ENCODE measurements at places on chromosomes 16 and 17.

DNA sequence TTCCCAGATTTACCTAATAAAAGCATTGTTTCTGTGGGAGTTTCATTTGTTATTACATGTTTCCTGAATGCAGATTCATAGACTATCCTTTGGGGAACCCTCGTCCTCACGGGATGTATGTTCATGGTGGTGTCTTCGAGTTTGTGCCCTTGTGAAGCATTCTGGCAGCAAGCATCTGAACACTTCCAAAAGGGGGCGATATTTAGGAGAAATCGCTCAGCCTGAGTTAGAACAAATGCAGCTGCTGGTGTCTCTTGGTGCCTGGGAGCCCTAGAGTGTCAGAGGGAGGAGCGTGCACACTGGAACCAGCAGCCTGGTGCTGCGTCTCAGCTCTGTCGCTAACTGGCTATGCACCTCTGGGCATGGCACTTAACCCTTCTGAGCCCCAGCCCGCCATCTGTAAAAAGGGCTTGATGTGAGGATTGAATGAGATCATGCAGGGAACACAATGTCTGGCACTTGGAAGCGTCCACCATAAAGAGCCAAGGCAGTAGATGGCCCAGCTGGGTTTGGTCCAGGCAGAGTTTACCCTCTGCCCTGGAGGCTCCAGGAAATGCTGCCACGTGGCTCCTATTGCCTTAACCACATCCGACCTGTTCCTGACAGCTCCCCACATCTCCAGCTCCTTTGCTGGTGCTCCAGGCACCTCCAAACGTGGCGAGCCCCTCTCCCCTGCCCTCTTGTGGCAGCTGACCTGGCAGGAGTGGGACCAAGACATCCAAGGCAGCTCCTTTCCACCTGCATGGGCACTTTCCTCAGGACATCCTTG, 25.0 kb upstream of the C16orf78 start:
- no peak for DNase-seq

- DNase-seq, result no peak
Measured at GRCh38 chr16:48091117-48091516, 64.7 kb downstream of the ABCC12 start.

DNA sequence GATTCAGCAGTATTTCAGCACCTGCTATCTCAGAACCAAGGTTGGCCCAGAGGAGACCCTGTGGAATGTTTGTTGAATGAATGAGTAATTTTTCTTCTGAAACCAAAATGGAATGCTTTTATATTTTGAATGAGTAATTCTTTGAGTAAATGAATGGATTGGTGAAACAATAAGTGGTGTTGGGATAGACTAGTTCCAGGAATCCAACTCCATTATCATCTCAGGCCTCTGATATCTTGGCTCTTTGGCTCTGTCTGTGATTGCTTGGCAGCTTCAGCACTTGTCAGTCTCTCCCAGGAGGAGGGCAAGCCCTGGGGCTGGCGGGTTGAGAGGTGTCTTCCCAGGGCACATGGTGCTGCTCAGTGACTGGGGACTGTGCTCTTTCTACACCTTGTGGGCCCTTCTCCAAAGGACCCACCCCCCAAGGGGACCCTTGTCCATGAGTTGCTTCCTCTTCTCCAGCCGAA, 284.4 kb upstream of the FOXF1 start:
- DNase-seq, result no peak

DNA sequence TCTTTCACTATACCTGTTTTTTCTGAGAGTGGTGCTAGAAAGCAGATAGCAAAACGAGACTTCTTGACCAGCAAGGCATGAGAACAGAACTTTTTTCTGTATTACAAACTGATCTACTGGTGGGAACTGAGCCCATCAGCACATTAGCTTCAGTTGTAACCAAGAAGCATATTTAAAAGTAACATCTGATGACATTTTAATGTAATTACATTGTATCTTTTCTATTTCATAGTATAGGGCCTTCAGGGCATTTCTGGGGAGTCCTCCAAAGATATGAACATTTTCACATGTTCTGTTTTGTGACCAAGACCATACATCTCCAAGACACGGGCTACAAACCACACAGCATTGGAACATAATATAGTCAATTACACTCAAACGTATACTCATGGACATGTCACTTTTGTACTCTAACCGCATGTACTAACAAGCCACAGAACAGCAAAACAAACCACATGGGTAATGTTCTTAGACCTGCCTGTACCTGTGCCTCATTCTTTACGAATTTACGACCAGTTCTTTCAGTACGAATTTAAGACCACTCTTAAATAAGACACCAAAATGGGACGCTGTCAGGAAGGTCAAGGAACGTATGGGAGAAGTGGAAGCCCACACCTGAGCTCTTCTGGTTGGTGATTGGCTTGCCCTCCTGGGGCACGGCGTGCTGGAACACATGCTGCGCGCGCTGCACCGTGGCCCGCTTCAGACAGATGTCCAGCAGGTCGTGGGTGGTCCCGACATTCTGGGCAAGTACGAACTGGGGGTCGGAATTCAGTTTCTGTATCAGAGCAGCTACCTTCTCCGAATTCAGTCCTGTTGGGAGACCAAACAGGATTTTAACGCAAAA, 825 bp downstream of the BLMH start:
- peak; percentile 72 for DNase-seq

GRCh38 chr16:68197250-68197649, 38.7 kb downstream of the ESRP2 start:
- no peak for DNase-seq

DNA sequence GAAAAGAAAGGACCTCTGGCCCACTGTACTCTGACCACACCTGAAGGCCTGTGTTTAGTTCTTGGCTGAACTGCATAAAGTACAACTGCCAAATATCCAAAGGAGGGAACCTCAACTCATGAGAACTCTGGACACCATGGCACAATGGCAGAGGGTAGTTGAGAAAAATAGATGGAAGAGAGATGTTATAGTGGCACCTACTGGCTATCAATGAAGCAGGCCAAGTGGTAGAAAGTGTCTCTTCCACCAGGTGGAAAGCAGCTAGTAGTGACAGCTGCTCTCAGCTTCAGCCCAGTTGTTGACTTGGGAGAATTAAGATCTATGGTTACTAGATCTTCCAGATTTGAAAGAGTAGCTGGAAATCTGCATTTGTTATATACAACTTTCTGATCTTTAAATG, 3.2 kb downstream of the MED31 start:
- no peak for DNase-seq

- no peak for DNase-seq
Measured at GRCh38 chr16:80518436-80518835, 22.4 kb upstream of the DYNLRB2 start.

DNA sequence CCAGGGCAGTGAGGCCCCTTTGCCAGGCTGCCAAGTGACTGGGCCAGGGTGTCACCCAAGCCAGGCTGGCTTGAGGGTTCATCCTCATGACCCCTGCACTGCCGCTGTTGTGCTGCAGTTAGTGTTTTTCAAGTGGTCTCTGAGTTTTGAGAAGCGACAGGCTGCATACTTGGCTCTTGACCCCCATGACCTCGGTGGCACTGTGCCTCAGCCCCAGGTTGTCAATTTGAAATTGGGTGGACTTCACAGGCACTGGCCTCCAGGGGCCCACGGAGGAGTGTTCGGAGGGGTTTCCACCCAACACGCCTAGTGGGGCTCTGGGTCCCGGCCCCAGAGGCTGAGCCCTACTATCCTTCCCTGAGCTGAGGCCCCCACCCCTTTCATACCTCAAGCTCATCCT, 42.7 kb downstream of the DHRS7B start:
- no peak for DNase-seq

GRCh38 chr17:74452841-74453661, 13.4 kb upstream of the CD300A start:
- peak; percentile 57 for DNase-seq

DNA sequence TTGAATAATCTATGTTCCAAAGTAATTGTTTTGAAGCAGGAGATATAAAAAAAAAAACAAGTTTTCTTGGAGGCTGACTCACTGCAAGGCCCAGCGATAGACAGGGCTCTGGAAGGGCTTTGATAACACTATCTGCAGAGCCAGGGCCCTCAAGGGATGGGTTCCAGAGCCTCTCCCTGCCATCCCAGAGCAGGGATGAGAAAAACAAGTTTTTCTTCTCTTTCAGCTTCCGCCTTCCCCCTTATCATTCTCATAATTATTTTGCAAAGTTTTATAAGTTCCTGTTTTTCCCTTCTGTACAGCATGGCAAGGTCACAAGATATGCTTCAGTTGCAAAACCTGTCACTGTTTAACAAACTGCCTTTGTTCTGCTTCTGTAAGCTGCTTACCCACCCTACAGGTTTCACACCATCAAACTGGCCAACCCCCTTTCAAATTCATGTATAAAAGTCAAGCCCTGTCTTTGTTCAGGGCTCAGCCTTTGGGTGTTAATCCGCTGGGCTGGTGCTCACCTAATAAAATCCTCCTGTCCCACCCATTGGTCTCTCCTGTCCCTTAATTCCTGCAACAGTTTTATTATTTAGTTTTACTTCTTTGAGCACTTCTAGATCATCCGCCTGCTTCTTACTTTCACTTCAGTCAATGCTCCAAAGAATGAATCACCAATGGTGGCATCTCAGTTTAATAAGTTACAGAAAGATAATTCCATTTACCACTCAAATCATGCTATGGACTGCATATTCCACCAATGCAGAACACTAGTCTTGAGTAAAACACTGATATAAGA, 5.6 kb upstream of the THUMPD1 start:
- no peak for DNase-seq

DNA sequence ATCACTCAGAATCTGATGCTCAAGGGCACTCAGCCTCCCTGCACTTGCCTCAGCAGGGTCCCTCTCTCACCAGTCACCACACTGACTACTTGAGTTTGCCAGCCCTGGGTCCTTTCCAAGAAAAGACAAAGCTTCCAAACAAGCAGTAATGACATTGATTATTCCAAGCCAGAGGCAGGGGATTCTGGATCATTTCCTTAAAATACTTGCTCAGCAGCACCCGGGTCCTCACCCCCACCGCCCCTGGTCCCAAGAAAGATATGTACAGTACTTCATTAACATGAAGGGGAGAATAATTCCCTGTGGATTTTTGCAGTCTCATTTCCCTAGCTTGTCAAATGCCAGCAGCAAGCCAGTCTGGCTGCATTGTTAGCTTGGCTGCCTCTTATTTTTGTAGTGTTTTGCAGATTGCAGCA, 83.2 kb upstream of the GNAO1 start:
- DNase-seq, result no peak

Data from Right ventricle myocardium inferior (tissue), 1 donor.